Muscle of arm (tissue), 14 donors: ENCODE measurements at places on chromosomes 2 and 18. TPM values are rescaled to one million over a fixed set of nuclear protein-coding genes. Genes with fewer than 3 reads are reported as not detected.

The ANKRD62 gene
- polyA plus RNA-seq: not detected

The MAL gene
- polyA plus RNA-seq: 3.4 TPM

The RUFY4 gene
- polyA plus RNA-seq: not detected

DNA sequence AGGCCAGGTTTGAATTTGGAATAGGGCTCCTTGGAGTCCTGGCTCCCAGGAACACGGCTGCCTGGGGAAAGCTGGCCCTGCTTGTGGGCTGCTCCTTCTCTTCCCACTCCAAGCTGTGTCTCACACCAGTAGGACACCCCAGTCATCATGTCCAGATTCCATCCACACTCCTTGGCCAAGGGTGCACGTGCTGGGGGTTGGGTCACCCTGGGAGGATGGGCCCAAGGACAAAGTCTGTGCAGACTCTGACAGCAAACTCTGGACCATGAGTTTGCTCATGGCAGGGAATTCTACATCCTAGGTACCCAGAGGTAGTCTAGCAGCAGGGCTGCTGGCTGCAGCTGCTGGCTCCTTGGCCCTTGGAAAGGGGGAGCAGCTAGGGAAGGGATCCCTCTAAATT lies 102.4 kb upstream of the EPAS1 start:
- DNase-seq: no peak

GRCh38 chr2:118031566-118031965 lies 17.7 kb upstream of the CCDC93 start:
- DNase-seq: no peak

- peak; percentile 49 for DNase-seq
These were observed 50.2 kb upstream of the DTNA start for GRCh38 chr18:34659579-34660517.

DNA sequence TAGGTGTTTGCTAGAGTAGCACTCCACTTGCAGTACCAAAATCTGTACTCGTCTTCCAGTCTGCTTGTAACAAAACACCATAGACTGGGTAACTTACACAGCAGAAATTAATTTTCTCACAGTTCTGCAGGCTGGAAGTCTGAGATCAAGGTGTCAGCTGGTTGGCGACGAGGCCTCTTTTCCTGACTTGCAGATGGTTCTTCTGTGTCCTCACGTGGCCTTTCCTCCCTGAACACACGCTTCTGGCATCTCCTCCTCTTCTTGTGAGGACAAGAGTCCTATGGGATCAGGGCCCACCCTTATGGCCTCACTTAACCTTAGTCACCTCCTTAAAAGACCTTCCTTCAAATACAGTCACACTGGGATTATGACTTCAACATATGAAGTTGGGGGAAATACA lies 493.5 kb upstream of the MYT1L start:
- no peak for DNase-seq
